RWPE2 (cell line): ENCODE measurements at places on chromosomes 13 and 19.

DNA sequence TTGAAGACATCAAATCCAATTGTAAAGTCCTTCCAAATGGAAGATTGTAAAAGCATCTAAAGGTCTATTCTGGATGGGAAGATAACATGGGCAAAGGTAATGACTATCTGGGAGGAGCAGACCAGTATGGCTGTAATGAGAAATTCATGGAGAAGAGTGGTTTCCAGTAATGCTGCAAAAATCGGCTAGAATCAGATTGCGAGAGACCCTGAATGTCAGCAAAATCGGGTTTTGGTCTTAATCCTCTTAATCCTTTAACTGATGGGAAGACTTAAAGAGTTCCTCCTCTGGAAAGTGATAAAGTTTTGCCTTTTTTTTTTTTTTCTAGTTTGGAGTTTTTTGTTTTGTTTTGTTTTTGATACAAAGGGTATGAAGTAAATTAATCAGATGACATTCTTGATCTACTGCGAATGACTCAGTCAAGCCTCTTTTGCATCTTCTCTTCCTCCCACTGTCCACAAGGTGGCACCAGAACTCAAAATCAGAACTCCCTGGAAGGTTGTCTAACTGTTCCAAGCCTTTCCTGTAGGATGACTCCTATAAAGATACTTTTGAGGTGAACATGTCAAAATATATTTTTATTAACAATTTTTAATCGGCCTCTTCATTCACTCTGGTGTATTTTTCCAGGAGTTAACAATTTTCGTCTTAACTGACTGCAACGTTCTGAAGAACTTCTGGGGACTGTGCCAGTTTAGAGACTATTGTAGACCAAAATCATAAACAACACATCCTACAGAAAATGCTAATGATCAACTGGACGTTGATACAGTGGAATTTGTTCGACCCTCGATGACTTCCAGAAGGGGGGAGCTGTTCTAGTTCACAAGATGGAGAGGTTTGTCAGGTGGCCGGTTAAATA, 213.3 kb upstream of the MIR17HG start:
- no peak for DNase-seq

DNA sequence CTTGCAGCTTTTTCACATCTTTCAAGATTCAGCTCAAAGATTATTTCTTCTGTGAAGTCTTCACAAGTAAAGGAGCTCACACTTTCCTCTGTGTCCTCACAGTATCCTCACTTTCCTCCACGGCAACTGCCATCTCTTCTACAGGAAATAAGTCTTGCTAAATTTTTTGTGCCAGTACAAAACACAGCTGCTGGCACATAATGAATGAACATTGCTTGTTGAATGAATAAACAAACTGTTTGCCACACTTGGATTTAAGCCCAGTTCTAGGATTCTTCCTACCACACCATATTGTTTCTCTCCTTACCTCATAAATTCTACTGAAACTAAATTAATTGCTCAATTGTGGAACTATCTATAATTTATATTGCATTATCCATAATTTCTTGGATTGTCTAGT, 59.5 kb downstream of the RAP2A start:
- no peak for DNase-seq

- no peak for DNase-seq
Observed at GRCh38 chr19:39296055-39296645, at the start of gene IFNL1. Gene IFNL1, plus strand, starts transcription at chr19:39296407. Its CDS starts 15 bp downstream, at chr19:39296422.

- DNase-seq: no peak
Observed at GRCh38 chr19:17681505-17682125, 6.5 kb downstream of the UNC13A start.

DNA sequence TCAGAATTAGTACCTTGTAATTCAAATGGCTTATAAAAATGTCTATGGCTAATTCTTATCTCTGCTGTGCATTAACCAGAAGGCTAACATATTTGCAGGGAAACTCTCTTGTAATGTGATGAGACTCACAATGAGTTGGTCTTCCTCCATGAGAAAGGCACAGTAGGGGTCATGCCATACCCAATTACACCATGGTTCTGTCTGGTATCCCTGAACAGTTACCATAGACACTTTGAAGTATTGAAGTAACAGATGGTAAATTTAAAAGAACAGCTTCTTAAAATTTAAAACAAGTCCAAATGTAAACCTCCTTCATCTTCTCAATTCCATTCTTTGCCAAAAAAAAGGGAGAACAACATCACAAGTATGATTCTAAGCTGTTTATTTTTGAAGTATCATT, 22.6 kb upstream of the SLAIN1 start:
- no peak for DNase-seq
